Thoracic aorta (tissue), 2 donors: ENCODE measurements at places on chromosomes 7 and 10. TPM values are rescaled to one million over a fixed set of nuclear protein-coding genes. Genes with fewer than 3 reads are reported as not detected.

- DNase-seq: no peak
Measured at GRCh38 chr10:12482587-12482986, 133.2 kb downstream of the CAMK1D start.

DNA sequence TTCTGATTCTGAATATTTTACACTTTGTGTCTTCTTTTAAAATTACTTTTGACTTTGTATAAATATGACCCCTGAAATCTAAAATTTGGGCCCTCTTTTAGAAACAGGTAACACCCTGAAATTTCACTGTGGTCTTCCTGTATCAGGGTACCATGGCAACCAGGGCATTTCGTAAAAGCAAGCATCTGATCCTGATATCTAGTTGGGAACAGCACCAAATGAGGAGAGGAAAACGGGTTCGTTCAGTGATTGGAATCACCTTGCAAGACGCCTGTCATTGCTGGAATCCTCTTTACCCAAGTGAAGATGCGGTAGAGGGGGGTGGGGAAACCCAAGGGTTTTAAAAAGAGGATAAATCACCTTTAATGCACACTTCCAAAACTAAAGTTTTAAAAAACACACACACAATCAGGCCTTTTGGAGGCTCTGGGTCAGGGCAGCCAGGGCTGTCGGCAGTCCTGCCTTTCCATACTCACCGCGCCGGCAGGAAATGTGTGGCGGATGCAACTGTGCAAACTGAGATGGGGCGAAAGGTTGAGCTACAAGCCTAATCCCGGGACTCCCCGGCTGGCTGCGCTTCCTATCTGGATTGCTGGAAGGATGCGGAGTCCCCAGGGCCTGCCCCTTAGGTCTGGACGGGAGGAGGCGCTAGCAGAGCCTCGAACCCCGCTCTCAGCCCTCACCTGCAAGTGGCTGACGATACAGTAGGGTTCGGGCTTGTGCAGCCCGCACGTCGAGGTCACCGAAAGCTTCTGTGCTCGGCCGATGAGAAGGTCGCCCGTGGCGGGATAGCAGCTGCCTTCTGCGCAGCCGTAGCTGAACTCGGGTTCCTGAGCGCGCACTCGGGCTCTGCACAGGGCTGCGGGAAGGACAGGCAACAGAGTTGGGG lies 1.8 kb downstream of the LAMB1 start:
- DNase-seq: no peak

The STAMBPL1 gene
- 10.0 TPM for total RNA-seq

The HOXA7 gene
- 0.28 TPM for total RNA-seq

GRCh38 chr10:14162629-14163344 lies 167.9 kb downstream of the FRMD4A start:
- DNase-seq: no peak

- no peak for DNase-seq
Measured at GRCh38 chr10:88455831-88456230, 127.3 kb downstream of the RNLS start.

The FEZF1 gene
- total RNA-seq: not detected

The HYAL4 gene
- not detected for total RNA-seq

- DNase-seq: no peak
Measured at GRCh38 chr10:110756876-110757275, 112.7 kb downstream of the RBM20 start.

- DNase-seq: no peak
Measured at GRCh38 chr7:20574784-20575720, 40.4 kb upstream of the ABCB5 start.

The CABCOCO1 gene
- total RNA-seq: 1.1 TPM

DNA sequence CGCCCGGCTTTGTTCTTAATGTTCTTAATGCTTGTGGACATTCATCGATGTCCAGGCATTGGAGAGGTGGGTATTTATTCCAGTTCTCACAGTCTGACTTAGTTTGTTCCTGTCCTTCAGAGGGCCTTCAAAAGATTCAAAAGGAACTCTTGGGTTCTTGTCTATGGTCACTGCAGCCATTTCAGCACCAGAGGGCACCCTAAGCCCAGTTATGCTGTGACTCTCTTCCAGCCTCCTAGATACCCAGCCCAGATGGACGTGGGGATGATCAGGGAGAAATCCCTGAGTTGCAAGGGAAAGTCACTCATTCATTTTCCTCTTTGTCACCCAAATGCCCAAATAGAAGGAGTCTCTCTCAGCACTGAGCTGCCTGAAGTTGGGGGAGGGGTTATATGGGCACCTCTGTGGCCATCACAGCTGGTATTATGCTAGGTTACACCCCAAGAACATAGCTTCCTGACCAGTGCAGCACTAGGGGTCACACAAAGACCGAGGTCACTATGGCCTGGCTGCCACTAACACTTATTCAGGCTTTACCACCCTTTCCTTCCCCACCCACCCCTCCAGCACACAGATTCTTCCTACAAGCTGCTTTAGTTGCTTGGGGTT lies 26.5 kb upstream of the CCDC126 start:
- peak; percentile 6 for DNase-seq

DNA sequence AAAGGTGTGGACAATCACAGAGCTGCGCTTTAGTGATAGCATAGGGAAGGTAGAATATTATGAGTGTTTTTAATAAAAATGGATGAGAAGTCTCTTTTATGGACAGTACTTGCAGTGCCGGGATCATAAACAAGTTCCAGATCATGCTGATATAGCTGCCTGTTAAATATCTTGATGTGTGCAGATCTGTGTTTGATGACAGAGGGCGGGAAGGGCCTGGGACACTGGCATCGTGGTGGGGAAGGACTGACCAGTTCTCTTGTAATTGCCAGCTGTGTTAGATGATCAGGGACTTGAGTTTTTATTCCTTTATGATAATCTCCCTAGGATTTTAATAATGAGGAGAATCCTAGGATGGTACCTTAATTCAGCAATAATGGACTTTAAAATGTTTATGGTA lies 14.6 kb downstream of the SND1 start:
- no peak for DNase-seq

- no peak for DNase-seq
Measured at GRCh38 chr7:25495342-25496250, 267.3 kb upstream of the NPVF start.

DNA sequence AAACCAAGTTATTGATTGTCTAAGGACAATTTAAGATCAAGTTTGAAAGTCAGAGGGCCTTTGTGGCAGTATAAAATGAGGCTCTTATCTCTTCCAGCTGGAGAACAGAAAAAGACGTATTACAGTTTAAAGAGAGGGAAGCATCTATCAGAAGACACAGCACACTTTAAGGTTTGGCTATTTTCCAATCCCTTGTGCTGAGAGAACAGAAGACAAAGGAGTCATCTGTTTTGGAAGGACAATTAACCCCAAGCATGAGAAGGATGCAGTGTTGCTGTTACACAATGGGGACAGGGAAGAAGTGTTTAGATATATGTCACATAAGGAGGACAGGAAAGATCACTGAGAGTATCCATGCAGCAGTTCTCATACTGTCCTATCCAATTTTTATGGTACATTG lies 1224.2 kb upstream of the SORCS1 start:
- DNase-seq: no peak

- no peak for DNase-seq
Measured at GRCh38 chr7:135900065-135900546, 77.1 kb downstream of the MTPN start.

DNA sequence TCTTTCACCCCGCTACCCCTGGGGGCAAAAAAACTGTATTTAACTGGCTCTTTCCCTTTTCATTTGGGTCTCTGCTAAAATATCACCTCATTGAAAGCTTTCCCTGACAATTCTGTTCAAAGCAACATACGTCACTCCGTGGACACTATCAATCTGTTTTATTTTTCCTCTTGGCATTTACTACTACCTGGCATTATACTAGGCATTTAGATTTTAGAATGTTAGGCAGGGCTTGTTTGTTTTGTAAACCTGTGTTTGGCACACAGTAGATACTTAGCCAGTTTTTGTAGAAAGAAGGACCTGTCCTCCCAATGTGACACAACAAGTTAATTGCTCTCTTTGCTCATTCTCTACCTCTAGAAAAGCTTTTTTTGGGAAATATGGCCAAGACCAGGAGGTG lies 26.5 kb upstream of the PDK4 start:
- no peak for DNase-seq

- DNase-seq: no peak
Measured at GRCh38 chr7:45258533-45259226, 101.1 kb downstream of the RAMP3 start.

The GRID2IP gene
- 0.35 TPM for total RNA-seq

The NKX1-2 gene
- total RNA-seq: not detected

DNA sequence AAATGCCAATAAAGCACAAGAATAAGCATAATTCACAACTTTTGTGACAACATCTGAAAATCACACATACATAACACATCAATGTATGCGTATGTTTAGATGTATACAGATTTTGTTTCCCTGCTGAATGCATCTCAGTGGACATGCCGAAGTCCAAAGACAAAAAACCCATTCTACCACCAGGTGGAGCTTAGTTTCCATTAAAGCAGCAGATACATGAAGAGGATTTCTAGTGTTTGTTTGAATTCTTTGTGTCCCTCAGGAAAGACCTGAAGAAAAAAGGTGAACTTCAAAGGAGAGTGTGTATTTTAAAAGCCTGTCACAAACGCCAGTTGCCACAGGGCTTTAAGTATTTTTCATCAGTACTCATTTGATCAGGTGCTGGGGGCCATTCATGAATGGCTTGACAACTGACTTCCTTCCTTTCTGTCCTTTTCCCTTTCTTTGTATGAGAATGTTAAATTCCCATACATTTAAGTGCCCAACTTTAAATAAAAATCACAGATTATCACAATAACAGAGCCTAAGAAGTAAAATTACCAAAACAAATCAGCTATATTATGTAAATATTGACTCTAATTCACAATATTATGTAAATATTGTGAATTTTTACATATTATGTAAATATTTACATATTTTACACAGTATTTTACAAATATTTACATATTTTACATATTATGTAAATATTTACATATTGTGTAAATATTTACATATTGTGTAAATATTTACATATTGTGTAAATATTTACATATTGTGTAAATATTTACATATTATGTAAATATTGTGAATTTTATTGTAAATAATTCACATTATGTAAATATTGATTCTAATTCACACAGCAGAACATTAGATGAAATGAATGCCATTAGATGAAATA lies 343.0 kb downstream of the CRPPA start:
- DNase-seq: no peak

GRCh38 chr10:85032981-85033380 lies 704.6 kb downstream of the CCSER2 start:
- no peak for DNase-seq

DNA sequence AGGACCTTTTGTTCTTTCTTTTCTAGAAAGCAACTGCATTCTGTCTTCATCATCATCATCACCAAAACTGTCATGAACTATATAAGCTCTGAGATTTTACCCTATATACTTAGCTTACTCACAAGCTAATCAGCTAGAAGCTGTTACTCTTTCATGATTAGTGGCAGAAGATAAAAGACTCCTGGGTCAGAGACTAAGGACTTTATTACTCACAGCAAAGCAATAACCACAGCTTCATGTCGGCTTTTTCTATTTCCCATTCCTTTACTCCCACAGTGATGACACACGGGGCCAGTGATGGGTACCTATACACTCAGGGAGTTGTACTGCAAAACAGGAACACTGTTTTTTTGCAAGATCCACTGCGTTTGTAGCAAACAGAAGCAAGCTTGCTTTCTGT lies 8.4 kb upstream of the C10orf88 start:
- DNase-seq: no peak

DNA sequence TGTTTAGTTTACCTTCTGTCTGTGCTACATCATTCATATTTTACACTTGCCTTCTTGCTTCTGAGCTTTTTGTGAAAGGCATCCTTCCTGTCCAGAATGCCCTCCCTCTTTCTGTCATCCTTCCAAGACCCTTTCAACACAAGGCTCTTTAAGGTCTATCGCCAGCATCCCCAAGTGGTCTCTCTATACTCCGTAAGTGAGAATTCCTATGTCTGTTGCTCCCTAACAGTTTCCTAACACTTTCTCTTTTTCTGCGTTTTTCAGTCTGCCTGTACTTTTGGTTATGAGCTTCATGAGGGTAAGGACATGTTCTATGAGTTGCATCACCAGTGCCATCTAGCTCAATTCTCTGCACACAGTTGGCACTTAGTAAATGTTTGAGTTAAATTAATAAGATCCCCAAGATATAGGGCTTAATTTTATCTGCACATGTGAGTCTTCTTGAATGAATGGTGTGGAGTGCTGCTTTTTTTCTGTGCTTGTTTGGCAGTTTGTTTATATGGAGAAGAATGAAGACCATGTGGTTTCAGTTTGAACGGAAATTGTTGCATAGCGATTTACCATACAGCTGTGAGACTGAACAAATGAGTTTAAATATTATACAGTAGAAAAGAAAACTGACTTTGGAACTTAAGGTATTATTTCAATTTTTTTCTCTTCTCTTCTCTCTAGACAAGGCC lies 29.4 kb downstream of the RABGEF1 start:
- no peak for DNase-seq

The IRF5 gene
- 25.0 TPM for total RNA-seq

The PUS7 gene
- total RNA-seq: 20.6 TPM

DNA sequence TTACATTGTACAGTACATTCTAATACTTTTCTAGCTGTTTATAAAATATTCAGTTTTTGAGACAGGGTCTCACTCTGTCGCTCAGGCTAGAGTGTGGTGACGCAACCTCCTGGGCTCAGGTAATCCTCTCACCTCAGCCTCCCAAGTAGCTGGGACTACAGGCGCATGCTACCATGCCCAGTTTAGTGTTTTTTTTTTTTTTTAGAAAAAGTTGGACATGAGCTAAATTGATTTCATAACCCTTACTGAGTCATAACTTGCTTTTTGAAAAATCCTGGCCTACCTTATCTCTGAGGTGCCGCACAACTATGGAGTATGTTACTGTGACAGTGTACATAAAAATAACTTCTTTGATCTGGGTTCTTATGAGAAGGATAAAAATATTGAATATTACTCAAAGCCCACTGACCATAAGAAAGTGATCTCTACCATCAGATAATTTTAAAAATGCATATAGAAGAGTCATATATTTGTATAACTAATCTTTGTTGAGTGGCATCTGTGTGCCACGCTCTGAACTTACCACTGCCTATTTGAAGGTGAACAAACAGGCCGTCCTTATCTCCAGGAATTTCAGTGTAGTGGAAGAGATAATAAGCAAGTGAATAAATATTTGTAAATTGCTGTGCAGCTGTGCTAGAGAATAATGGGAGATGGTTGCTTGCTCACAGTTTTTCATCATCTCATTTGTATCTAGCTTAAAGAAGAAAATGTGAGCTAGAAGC lies 73.2 kb downstream of the PPP1R9A start:
- no peak for DNase-seq

DNA sequence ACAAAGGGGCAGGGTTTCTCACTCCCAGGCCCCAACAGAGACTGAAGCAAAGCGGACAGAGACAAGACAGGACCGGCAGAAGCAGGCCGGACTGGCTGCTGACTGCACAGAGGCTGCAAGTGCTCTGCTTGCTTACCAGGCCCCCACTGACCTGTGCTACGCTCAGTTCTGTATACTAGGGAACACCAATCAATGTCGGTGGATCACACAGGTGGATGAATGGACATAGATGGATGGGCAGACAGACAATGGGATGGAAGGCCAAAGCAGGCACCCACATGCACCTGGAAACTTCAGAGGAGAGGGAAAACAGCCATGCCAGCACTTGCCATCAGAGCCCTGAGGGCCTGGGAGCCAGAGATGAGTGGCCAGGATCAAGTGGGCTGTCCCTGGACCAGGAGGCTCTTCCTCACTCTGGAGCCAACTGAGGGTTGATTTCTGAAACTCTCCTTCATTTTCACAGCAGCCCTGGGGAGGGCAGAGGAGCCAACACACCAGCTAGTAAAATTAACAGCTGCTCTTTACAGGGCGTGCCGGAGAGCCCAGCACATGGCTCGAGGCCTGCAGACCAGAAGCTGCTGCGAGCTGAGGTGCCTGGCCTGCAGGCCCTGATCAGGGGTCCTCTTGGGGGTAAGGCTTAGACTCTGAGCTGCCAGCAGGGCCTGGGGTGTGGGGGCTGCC lies 243.6 kb downstream of the KCNMA1 start:
- no peak for DNase-seq

The GPRIN2 gene
- 0.27 TPM for total RNA-seq
